Right lobe of liver (tissue), 6 donors: ENCODE measurements at places on chromosomes 6 and 20. TPM values are rescaled to one million over a fixed set of nuclear protein-coding genes. Genes with fewer than 3 reads are reported as not detected.

FAM217A gene
- not detected for total RNA-seq

EMILIN3 gene
- not detected for total RNA-seq

DNA sequence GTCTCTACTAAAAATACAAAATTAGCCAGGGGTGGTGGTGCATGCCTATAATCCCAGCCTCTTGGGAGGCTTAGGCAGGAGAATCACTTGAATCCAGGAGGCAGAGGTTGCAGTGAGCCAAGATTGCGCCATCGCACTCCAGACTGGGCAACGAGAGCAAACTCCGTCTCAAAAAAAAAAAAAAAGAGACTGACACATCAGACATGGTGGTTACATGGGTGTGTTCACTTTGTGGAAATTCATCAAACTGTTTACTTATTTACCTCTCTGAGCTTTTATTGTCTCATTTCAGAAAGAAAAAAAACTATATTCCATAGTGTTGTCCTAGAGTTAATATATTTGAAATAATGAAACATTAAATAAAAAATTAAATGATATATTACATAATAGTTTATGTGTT, 64.8 kb downstream of the MBOAT1 start:
- no peak for DNase-seq

DNAH8 gene
- total RNA-seq: not detected

DNA sequence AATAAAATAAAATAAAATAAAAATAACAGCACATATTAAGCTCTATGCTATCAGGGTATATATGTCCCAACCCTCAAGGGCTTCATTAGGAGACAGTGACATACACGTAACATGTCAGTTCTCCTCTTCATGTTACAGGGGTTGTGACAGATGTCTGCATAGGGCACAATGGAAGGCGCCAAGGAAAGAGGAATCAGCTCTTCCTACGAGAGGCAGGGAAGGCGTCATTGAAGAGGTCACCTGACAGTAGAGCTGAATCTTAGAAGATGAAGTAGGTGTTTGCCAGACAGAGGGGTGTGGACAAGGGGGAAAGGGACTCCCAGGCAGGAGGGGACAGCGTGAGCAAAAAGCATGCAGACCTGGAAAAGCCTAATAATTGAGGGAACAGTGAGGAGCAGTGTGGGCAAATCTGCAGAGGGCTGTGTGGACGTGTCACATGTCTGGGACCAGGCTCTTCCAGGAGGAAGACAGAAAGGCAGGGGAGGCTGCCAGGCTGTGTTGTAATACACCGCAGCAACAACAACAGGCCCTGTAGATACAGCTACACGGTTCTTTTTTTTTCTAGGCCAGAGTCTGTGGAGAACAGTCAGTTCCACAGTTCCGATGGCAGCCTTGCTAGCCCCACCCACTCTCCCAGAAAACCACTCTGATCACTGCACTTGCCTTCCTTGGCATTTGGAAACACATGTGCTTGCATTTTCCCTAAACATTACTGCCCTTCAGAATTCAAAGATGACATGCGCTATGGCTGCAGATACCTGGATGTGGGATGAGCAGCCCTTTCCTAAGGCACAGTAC, 2.5 kb upstream of the FKBP5 start:
- DNase-seq: peak; percentile 77

- DNase-seq: no peak
These were observed 489.8 kb upstream of the SOX4 start for GRCh38 chr6:21103626-21104224.

DNA sequence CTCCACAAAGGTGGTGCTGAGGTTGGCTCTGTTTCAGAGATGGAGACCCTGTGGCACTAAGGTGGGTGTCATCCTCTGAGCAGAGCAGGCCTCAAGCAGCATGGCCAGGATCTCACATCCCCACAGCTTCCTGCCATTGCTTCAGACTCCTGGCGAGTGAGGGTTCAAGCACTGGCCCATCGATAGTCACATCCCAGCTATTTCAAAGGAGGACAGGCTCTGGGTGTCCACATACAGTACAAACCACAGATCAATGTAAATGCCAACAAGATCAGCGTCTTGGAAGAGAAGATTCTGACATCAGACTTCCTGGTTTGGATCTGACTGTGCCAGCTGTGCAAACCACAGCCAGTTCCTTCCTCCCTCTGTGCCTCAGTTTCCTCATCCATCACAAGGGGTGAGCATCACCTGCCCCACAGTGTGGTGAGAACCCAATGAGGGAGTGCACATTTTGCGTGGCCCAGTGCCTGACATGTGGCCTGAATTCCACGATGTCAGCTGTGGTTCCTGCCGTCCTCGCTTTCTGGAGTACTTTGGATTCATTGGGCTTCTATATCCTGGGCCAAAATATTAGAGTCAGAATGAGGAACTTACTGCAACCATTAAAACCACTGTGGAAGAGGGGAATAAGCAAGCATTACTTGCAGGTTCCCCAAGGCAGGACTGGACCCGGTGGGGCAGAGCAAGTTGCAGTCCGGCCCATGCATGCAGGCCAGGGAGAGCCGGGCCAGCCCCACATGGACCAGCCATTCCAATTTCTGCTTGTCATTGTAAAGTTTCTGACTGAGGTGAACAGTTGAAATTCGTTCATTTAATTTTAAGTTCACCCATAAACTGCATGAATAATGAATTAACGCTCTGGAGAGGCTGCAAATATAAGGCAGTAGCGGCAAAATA, 236.0 kb downstream of the TTLL2 start:
- no peak for DNase-seq

- no peak for DNase-seq
These were observed 244.9 kb upstream of the SOX4 start for GRCh38 chr6:21348504-21349195.

- DNase-seq: peak; percentile 34
These were observed 31.6 kb upstream of the APMAP start for GRCh38 chr20:25024171-25024570.

ENPP4 gene
- 7.4 TPM for total RNA-seq

NOX3 gene
- not detected for total RNA-seq

DNA sequence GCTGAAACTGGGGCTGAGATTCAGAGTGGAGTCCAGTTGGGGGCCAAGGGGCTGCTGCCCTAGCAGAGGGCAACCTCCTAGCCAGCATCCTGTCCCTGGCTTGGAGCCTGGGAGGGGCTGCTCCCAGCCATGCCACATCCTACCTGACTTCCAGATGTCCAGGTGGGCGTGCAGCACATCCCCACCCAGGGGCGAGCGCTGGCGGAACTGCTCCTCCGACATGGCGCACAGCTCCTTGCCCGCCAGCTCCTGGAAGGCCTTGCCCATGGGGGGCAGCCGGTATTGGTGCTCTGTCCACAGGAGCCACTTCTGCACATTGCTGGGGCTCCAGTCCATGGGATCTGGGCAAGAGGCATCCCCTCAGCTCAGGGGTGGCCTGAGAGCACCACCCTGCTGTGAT, 15.3 kb downstream of the SPDEF start:
- DNase-seq: no peak

DEFB132 gene
- total RNA-seq: 0.30 TPM

- DNase-seq: no peak
These were observed 36.6 kb downstream of the SUMO4 start for GRCh38 chr6:149436647-149437046.

DNA sequence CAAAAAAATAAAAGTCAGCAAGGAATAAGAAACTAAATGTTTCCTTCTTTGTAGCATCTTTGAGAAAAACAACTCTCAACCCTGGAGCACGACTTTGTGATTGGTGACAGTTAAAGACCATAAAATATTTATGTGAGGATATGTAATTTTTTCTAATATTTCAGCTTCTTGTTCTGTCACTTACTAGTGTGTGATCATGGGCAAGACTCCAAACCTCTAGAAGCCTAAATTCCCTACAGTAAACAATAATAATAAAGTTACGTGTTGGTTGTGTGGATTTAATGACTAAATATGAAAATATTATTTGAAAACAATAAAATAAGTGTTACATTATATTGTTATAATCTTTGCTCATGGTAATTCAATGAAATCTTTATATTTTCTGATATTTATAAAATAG, 735.6 kb upstream of the MARCKS start:
- DNase-seq: no peak

CAP2 gene
- total RNA-seq: 7.0 TPM

GJA10 gene
- total RNA-seq: not detected

SPATS1 gene
- not detected for total RNA-seq

DNA sequence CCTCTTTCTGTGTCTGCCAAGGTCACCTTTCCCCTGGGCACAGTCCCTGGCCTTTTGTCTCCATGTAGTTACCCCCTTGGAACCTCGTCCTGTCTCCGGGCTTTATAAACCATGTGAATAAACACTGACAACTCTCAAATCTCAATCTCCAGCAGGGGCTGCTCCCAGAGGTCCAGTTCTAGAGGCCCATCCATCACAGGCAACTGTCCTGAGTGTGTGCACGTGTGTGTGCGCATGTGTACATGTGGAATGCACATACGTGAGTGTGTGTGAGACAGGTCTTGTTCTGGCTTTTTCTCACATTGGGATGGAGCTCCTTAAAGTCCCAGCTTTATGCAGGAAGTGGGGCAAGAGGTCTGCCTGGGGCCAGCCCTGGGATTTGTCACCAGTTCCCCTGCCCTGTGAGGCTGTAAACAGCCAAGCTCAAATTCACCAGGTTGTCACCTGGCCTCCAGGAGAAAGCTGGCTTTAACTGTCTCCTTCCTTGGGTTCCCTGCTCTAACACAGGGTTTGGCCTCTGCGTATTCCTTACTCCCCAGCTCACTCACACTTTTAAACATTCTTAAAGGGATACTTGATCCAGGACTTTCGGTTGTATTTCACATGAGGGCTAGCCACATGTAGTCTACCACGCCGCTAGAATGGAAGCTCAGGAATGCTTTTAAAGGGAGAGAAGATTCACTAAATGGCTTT, 42.7 kb downstream of the RAMACL start:
- no peak for DNase-seq

AGER gene
- total RNA-seq: 0.86 TPM

- peak; percentile 19 for DNase-seq
These were observed 420 bp downstream of the SOX4 start for GRCh38 chr6:21593927-21594415.

PLN gene
- total RNA-seq: 0.20 TPM

GRCh38 chr6:89475634-89476033, 42.7 kb downstream of the ANKRD6 start:
- DNase-seq: no peak

DNA sequence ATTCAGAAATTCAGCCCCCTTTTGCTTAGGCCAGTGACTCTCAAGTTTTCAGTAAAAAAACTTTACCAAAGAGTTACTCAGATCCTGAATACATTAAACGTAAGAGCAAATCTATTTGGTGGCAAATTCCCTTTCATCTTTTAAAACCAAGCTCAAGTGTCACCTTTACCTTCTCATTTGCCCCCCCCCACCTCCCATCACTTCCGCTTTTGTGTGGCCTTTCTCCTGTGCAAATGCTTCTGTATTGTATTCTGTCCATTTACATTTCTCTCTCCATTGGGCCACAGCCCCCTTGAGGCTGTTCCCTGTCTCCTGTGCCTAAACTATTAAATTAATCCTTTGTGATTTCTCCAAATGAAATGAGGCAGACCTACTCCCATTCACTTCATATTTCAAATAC, 1.9 kb downstream of the NOL7 start:
- DNase-seq: no peak

DNA sequence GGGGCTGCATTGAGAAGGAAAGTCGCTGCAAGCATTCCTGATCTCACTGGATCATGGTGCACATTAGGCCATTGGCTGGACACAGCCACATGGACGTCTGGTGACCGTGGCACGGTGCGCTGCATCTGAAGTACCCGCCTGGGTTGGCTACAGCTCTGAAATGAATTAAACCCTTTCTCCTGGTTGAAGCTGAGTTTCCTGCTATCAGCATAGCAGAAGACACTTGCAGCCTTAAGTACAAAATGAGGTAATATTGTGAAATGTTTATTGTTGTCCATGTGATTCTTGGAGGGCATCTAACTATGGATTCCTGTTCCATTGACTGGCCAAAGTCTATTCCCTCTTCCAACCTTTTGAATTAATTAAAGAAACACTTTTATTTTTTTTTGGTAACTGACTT, 89.8 kb upstream of the ADTRP start:
- DNase-seq: peak; percentile 78

DNA sequence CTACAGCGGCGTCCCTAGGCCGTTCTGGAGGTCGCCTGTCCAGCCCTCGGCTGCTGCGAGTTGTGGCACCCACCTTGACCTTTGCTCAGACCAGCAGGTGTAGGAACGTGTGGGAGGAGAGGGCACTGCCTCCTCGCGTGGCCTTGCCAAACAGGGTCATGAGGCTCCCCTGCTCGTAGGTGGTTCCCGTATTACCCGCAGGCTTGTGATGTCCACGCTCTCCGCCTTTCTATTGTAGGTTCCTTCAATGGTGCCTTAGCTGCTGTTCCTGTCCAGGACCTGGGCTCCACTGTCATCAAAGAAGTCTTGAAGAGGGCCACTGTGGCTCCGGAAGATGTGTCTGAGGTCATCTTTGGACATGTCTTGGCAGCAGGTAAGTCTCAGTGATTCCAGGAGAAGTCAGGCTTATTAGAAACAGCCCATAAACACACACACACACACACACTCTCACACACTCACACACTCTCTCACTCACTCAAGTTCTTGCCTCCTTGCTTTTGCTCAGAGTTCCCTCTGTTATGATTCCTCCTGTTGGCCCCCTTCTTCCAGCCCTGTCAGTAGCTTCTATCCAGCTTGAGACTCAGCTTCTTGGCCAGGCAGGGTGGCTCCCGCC, 942 bp downstream of the ACAT2 start:
- DNase-seq: peak; percentile 80

DNA sequence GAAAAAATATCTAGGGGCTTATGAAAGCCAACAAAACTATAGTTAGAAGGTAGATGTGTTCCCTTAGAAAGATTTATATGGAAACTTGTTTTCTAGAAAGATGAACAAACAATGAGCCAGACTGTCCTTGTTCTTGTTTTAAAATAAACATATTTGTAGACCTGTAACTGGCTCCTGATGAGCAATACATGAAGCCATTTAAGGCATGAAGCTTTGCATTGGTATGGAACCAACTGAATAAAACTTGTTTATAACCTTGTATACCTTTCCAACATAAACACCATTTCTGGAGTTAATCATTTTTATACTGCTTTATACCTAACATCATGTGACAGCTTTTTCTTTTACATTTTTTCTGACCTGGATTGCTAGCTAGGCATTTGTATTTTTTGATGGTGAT, 247.8 kb downstream of the PRL start:
- DNase-seq: no peak

DNA sequence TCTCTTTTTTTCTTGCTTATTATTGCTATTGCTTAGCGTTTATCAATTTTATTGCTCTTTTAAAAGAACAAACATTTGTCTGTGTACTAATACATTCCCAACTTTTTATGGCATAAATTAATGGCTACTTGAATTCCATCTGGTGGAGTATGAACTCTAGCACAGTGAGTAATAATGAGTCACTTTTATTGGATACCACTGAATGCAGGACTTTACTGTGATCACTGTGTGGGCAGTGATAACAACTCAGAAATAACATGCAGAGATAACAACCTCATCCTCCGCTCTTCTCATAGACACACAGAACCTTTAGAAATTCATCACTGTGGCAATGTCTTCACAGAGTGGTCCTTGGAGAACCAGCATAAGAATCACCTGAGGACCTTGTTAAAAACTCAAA, 174.9 kb upstream of the PRND start:
- DNase-seq: no peak

BTN1A1 gene
- total RNA-seq: not detected

BPIFB1 gene
- not detected for total RNA-seq

- no peak for DNase-seq
These were observed 202.2 kb downstream of the ATXN1 start for GRCh38 chr6:16559071-16559470.

GRCh38 chr20:61887596-61888093, 178.0 kb downstream of the TAF4 start:
- no peak for DNase-seq

OOEP gene
- not detected for total RNA-seq

GRCh38 chr20:53636540-53637097, 43.0 kb upstream of the ZNF217 start:
- no peak for DNase-seq

SIRT5 gene
- 20.9 TPM for total RNA-seq

CGAS gene
- 0.98 TPM for total RNA-seq
